ENCODE measurements at places on chromosomes 7 and 10.

DNA sequence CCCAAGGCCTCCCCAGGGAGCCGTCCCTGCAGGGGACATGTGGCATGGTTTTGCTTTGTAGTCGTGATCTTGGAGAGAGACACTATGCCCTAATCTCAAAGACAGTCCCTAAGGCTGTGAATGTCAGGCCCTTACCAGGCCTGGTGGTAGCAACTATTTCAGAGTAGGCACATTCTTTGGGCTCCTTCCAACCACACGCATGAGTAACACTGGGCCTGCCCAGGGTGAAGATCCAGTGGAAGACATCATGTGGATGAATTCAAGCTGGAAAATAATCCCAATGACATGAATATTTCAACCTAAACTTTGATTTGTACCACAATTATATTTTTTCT, 39.5 kb upstream of the INSIG1 start:
- no peak for DNase-seq

DNA sequence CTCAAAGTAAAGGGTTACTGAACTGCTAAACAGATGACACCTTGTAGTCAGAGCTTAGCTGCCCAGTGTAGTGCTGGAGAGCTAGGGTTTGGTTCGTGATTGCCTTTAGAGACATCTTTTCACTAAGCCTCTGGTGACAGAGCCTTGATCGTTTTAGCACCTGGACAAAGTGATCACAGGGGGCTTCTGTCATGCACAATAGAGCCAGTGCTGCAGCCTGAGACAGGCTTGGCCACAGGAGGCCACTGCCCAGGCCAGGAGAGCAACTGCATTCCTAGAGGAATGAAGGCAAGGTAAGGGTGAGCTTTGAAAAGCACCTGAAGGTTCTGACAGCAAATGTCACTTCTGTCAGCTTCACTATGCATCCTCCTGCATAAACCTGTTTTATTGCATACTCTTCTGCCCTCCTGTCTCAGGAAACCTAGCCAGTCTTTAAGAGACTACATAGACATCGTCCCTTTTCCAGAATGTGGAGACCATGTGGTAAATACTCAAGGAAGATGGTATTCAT, 122.9 kb downstream of the NPY start:
- DNase-seq: no peak

- no peak for DNase-seq
Observed at GRCh38 chr10:14126697-14127440, 203.9 kb downstream of the FRMD4A start.

- no peak for DNase-seq
Observed at GRCh38 chr7:29278337-29279069, 83.9 kb downstream of the CHN2 start.
